ENCODE measurements at places on chromosomes 7 and 10. TPM values are rescaled to one million over a fixed set of nuclear protein-coding genes. Genes with fewer than 3 reads are reported as not detected.

RGR gene
- not detected for total RNA-seq

ZDHHC6 gene
- 64.3 TPM for total RNA-seq

DUS4L gene
- total RNA-seq = 9.9 TPM

DNAJC12 gene
- 0.79 TPM for total RNA-seq

ADAM8 gene
- 123 TPM for total RNA-seq

GNG11 gene
- total RNA-seq = not detected

LRIT1 gene
- total RNA-seq = not detected

SPDYE9 gene
- total RNA-seq = not detected

NUTM2A gene
- 0.89 TPM for total RNA-seq
